Activated T-helper 1 cell treated with anti-CD3 and anti-CD28 coated beads, Interleukin-2, amount 50 U/mL, for 16 hours (primary cell): ENCODE measurements at places on chromosomes 2 and 18.

DNA sequence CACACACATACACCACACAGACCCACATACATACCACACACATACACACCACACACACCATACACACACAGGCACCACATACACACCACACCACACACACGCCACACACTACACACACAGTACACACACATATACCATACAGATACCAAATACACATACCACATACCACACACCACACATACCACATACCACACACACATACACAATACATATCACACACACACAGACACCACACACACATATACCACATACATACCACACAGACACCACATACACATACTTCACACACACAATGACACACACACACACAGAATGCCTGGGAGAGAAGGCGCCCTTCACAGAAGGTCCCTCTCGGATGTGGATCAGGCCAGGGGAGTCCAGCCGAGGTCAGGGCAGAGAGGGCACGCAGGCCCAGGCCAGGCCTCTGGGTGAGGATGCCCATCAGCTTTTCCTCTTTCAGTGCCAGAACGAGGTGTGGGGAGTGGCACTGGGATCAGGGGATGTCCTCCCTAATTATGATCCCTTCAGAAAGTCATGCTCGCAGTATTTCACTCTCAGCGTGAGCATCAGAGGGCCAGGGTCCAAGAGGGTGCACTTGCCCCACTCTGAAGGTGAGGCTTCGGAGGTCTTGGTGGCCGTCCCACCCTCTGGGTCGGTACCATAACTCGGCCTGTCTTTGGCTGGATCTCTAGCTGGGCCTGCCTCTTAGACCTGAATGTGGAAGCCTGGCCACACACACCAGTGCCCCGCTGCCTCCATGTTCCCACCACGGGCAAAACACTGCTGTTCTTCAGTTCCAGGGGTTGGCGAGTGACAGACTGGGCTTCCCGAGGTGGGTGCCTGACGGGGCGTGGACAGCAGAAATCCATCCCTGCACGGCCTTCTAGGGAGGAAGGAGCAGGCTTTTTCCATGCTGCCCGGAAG is 70.6 kb upstream of the ODC1 start:
- DNase-seq = no peak

DNA sequence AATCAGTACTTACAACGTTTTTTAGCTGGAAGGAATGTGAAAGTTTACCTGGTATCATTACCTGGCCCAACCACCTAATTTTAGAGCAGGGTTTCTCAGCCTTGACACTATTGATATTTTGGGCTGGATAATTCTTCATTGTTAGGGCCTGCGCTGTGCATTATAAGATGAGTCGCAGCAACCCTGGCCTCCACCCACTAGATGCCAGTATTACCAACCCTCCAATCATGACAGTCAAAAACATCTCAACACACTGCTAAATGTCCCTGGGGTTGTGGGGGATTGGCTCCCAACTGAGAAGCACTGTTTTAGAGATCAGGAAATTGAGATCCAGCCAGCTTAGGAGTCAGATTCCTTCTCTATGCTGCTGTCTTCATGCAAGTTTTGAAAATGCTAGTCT is 265.3 kb upstream of the TCF4 start:
- DNase-seq = no peak

- DNase-seq = no peak
Observed at GRCh38 chr18:37657493-37657892, 91.9 kb upstream of the CELF4 start.

GRCh38 chr18:59062643-59063006 is 77.1 kb upstream of the SEC11C start:
- no peak for DNase-seq
